Activated T-cell treated with anti-CD3 and anti-CD28 coated beads, Interleukin-2, amount 50 U/mL, for 72 hours (primary cell): ENCODE measurements at places on chromosomes 16 and 17. TPM values are rescaled to one million over a fixed set of nuclear protein-coding genes. Genes with fewer than 3 reads are reported as not detected.

DNA sequence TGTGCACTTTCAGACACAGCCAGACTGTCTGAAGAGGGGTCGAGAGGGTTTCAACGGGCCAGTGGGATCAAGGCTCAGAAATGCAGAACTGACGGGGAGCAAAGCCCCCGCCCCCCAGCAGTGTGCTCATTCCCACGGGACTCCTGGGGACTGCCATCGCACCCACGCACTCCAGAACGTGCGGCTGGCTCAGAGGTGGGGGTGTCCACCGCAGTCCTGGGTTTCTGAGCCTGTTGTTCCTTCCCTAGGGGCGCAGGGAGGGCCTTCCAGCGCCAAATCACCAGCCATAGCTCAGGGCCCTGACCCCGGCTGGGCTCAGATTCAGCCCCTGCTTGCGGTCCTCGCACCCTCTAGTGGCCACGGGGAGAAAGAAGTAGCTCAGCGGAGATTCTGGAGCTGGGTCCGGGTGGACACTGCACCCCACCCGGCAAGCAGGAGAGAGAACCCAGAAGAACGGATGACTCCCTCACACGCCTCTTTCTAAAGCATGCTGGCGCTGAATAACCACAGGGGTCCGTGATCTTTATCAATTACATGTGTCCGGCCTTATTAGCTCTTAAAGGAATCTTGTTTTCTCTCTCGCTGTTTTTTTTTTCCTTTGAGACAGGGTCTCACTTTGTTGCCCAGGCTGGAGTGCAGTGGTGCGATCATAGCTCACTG is 45.0 kb upstream of the USP7 start:
- peak; percentile 79 for DNase-seq

DNA sequence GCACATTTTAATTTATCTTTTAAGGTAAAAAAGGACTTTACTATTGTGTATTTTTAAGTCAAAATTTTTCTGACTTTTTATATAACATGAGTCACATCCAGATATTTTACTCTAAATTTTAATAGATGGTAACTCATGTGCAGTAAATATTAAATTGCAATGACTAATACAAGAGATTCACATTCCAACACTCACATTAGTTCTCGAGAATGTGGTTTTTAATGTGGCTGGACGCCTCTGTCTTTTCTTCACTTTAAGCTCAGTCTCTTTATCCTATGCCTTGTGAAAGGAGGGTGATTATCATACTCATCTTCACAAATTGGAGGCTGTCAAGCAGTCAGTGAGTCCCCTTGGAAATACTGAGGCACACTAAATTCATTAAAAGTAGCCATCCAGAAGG is 315.6 kb downstream of the HS3ST3B1 start:
- DNase-seq = no peak

The CCL4 gene
- total RNA-seq = 200 TPM

The CEMP1 gene
- total RNA-seq = not detected

DNA sequence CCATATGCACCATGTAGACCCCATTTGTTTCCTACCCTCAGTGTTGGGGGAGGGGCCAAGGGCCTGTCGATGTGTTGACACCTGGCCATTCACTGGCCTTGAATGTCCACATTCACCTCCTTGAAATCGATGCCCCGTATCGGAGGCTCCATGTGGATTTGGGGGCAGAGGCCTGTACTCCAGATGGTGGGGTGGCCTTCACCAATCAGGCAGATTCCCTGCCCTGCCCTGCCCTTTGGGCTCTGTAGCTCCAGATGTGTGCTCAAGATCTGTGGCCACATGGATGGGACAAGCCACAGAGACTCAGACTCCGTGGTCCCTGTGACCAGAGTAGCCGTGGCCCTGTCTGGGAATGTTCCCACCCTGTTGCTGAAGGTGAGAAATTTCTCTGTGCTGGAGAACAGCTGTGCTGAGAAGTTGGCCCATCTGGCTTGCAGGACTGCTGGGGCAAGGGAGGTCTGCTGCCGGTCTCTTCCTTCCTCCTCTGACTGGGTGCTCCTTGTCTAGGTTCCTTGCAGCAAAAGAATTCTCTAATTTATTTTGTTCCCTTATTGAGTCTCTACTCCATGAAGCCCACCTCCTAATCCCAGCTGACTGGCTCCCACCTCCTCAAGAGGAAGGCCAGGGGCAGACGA is 221.3 kb downstream of the SEC14L1 start:
- DNase-seq = no peak

DNA sequence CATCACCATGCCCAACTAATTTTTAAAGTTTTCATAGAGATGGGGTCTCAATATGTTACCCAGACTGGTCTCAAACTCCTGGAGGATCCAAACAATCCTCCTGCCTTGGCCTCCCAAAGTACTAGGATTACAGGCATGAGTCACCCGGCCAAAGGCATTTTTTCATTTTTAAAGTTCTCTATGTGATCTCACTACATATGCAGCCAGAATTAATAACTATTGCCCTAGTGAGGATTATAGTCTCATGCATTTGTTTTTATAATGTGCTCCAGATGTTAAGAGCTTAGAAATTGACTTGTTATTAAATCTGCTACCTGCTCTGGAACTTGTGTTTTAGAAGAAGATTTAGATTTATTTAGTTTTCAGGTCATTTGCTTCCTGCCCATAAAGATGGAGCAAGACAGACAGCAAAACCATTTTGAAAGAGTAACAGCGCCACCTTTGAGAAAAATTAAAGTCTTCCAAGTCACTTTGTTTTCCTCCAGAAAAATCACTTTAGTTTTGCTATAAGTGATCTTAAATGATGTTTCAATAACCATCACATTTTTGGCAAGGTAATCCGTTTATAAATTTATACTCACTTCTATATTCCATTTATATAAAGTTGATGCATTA is 79.5 kb downstream of the CA4 start:
- DNase-seq = no peak

DNA sequence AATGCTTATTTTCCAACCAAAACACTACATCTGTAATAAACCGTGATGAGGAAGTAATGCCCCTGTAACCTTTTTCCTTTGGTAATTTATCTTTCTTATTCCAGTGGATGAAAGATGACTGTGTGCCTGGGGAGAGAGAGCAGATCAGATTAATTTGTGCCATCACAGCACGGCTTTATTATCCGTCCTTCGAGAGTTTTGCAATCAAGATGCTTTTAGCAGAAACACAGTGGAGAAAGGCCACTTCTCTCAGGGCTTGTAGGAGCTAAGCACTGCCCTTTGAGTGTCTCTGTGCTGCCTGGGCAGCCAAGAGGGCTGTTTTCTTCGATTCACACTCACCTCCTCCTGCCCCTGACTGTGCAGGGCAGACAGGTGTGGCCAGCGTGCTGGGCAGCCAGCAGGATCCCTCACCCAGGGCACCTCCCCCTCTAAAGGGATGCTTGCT is 190.2 kb downstream of the PRKCA start:
- DNase-seq = no peak

- no peak for DNase-seq
Measured at GRCh38 chr17:56173026-56173425, 19.8 kb downstream of the ANKFN1 start.

GRCh38 chr16:83715217-83715920 is 92.4 kb upstream of the HSBP1 start:
- DNase-seq = no peak

GRCh38 chr16:6573577-6573976 is 759.1 kb upstream of the RBFOX1 start:
- no peak for DNase-seq

DNA sequence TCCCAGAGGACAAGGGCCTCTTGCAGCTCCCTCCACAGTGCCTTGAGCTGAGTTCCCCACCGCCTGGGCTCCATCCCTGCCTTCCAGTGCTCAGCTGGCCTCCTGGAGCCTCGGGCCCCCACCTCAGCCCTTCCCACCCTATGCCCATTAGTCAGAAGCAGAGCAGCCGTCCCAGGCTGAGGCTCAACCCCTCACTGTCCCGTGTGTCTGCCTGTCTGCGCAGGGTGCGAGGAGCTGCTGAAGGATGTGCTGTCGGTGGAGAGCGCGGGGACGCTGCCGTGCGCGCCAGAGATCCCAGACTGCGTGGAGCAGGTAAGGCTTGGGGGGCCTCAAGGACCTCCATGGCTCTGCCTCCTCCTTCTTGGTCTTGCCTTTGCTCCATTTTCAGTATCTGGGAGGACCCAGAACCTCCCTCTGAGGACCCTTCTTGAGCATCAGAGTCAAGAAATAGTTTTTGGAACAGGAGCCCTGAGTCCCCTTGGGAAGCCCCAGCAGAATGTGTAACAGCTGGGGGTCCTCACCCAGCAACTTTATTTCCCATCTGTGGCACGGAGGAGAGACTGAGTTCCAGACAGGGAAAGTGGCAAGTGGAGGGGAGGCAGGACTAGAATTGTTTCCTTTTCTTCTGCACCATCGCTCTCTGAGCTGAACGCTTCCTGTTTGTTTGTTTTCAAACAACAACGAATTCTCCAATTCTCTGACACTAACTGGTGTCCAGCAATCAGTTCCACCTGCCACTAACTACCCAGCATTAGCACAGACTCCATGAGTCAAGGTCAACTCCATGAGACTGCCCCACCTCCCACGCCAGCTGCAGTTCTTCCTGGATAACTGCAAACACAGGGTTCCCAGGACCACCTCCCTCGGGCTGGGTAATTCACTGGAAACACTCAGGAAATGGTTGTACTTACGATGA is 42.6 kb downstream of the RAB11FIP4 start:
- DNase-seq = no peak

GRCh38 chr17:80064696-80065095 is 28.3 kb downstream of the CCDC40 start:
- DNase-seq = no peak

DNA sequence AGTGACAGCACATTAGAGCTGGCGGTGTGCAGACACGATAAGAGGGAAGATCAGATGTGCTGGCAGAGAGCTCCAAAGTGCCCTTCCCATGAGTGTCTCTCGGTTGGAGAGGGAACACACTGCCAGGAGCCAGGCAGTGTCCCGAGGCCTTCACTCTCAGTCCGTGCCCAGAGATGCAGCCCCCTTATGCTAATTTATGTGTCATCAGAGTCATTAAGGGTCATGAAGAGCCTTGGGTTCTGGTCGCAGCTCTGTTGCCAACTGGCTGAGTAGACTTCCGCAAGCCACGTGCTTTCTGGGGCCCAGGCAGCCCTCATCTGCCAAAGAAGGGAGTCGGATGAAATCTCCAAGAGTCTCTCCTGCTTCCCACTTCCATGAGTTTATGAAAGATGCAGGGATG is 232.5 kb downstream of the MSI2 start:
- no peak for DNase-seq

DNA sequence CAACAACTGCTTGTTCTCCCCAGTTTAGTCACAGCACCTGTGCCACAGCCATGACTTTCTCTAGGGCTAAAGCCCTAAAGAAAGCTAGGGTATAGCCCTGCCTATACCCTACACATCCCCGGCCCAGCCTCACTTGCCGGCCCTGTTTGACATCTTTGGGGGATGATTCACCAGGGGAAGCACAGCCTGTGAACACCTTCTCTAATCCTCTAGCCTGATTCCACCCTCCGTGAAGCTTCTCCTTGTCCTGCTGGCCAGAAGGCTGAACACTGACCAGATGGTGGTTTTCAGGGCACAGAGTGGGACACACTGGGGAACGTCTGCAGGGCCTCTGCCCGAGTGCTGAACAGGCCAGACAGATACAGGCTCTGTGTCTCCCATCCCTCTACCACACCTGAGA is 6.0 kb downstream of the CLEC16A start:
- DNase-seq = no peak

DNA sequence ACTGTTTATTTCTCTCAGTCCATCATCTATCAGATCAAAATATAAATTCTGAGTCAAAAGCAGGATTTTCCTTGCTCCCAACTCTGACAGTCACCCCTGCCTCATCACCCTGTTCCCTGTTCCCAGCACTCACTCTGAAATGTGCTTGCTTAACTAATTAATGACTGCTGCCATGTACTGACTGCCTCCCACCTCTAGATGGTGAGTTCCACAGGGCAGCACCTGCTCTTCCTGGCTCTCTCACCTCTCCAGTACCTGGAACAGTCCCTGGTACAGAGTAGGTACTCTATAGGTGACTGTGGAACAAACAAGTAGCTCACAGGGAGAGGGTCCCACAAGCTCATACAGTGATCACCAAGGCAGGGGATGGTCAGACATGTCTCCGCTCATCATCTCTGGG is 114.3 kb upstream of the C16orf82 start:
- no peak for DNase-seq

The CANT1 gene
- 58.1 TPM for total RNA-seq

DNA sequence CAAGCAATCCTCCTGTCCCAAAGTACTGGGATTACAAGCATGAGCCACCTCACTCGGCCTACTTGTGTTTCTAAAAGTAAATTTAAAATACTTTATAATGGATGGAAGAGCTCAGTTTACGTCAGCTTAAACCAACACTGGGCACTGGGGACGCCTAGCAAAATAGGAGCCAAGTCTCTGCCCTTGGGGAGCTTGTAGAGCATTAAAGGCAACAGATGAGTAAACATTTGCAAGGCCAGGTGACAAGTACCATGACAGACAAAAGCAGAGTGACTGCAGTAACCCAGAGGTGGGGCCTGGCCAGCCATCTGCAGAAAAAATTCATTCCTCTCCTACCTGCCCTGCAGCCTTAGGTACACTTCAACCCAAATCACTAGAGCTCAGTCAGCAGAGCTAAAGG is 12.1 kb upstream of the NLK start:
- no peak for DNase-seq

DNA sequence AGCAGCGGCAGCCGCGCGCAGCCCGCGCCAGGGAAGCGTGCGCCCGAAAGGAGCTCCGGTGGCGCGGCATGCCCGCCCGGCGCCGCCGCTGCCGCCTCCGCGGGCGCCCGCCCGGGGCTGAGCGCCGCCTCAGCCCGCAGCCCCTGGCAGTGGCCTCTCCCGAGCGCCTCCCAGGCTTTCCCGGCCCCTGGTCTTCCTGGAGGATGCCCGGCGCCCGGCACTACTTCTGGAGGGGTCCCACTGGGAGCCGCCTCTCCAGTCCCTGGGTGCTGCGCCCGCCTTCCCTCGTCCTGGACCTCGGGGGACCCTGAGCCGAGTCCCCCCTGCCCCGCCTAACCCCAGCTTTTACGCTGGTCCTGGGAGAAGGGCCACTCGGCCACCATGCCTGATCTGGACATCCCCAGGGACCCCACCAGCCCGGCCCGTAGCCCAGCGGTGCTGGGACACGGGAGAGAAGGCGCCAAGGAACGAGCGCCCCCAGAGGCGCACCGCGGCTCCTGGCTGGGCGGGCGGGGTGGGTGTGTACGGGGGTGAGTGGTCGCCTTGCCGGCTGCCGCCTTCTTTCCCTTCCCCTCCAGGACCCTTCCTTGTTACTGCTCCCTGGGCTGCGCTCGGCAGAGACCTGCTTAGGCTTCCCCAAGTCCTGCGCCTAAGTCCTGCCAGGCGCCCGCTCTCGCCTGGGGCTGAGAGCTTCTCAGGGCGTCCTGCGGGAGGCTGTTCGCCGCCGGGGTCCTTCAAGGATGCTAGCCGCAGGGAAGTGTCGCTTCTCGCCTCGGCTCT is 704 bp downstream of the ASIC2 start:
- DNase-seq = no peak

GRCh38 chr17:48455791-48456190 is 25.8 kb upstream of the SKAP1 start:
- DNase-seq = no peak

GRCh38 chr16:22285080-22285479 is 12.1 kb upstream of the POLR3E start:
- no peak for DNase-seq

- DNase-seq = no peak
Measured at GRCh38 chr16:24990803-24991202, 24.4 kb downstream of the ARHGAP17 start.

The OTOP2 gene
- total RNA-seq = not detected

The CNTNAP4 gene
- not detected for total RNA-seq

GRCh38 chr17:53135969-53136368 is 686.8 kb upstream of the KIF2B start:
- no peak for DNase-seq

The CBFB gene
- total RNA-seq = 106 TPM

The CES3 gene
- 11.5 TPM for total RNA-seq

The KRT20 gene
- not detected for total RNA-seq

The ARMC7 gene
- 10.6 TPM for total RNA-seq

The CCL15 gene
- total RNA-seq = not detected
